ENCODE measurements at places on chromosomes 16 and 17.

DNA sequence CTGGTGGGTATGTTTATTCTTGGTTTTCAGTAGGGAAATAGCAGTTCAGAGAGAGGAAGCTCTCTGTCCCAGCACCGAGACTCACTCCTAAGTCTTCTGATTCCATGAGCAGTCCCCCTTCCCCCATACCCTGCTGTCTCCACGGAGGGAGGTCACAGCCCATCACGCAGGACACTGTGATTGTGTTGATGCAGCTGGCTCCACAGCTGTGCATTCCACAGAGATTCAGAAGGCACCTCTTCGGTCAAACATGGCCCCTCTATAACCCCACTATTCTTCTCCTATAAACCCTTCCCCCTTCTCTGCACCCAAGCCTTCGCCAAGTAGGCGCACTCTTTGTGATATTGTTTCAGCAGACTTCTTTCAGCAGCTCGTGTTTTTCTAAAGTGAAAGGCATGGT, 104.3 kb upstream of the HLF start:
- no peak for DNase-seq

DNA sequence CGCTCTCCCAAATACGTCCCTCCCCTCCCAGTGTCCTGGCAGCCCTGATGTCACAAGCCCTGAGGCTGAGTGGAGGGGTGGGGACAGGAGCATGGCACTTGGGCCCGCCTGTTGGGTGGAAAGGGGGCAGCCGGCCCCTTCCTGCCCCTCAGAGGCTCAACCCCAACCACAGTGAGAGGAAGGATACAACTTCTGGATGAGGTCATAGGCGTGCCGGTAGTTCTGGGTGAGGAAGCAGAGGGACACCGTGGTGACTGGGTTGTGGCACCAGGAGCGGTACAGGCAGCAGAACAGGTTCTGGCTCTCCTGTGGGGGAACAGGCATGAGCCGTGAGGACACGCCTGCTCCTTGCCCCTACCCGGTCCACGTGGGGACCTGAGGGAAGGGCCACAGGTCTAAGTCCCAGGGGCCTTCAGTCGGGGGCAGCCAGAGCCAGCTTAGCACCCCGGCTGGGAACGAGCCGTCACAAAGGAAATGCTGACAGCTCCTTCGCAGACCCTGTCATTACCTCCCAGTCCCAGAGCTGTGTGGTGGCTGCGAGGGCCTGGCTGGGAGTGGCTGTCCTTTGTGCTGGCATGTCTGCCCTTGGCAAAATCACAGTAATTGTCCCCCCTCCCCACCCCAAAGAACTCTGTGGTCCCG, 11.2 kb upstream of the MTSS2 start:
- DNase-seq: no peak

GRCh38 chr16:11138022-11138768, 117.8 kb downstream of the SOCS1 start:
- no peak for DNase-seq

DNA sequence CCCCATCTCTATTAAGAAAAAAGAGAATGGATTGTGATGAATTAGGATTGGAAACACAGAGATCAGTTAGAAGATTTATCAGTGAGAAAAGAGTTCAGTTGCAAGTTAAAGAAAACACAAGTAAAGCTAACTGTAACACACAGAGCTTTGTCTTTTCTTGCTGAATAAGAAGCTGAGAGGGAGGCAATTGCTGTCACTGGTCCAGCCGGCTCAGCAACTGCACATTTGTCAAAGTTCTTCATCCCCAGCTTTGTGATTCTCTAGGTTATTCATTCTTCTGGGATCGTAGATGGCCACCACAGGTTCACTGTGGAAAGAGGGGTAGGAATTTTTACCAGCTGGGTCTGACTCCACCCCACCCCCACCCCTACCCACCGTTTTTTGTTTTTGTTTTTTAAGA, 615.7 kb downstream of the WWOX start:
- no peak for DNase-seq

- DNase-seq: no peak
These were observed 221.0 kb downstream of the CPPED1 start for GRCh38 chr16:12582696-12583095.

DNA sequence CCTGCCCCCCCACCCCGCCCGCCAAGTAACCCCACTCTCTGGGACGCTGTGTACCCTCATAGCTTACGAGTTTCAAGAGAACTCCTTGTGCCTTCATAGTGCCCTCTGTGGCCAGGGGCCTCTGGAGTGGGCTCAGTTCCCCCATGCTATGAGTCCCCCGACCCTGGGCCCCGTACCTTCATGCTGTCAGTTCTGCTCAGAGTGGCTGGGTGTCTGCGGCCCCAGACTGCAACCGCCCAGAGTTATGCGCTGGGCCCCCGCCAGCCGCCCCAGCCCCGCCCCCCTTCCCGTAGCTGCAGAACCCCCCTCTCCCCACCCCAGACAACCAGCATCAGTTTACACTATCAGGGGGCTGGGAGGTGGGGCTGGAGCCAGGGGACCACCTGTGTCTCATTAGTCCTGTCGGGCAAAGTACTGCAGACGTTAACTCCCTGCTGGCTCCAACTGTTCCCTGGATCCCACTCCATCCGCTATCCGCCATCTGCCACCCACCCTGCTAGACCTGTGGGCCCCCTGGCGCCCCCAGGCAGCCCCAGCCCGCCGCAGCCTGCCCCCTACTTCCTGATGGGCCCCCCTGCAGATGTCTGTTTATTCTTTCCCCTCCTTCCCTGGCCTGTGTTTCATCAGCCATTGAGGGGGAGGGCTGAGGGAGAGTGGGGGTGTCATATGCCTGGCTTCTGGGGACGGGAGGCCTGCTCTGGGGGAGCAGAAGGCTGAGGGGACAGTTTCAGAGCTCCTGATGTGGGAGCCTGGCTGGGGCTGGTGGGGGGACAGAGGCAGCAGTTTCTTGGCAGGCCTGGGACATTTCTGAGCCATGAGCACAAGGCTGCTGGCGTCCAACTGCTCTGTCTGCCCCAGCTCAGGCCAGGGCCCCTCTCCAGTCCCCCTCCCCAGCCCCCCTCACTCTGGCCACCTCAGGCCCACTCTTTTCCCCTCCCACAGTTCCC, at the start of gene MFAP4:
Gene MFAP4 (minus strand): TSS at position 217 of the 947 bp plus-strand sequence. CDS start 35 bp downstream, at position 182.
- no peak for DNase-seq

GRCh38 chr17:77802811-77803220, 155.7 kb upstream of the TNRC6C start:
- no peak for DNase-seq

DNA sequence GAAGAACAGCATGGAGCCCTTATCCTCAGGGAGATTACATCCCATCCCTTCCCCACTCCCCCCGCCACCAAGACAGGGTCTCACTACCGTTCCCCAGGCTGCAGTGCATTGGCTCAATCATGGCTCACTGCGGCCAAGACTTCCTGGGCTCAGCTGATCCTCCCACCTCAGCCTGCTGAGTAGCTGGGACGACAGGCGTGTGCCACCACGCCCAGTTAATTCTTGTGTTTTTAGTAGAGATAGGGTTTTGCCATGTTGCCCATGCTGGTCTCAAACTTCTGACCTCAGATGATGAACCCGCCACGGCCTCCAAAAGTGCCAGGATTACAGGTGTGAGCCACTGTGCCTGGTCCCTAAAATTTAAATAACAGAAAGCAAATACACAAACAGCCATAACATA, 48.8 kb downstream of the STH start:
- DNase-seq: no peak

GRCh38 chr16:28974007-28974436, 556 bp upstream of the SPNS1 start:
- DNase-seq: no peak

DNA sequence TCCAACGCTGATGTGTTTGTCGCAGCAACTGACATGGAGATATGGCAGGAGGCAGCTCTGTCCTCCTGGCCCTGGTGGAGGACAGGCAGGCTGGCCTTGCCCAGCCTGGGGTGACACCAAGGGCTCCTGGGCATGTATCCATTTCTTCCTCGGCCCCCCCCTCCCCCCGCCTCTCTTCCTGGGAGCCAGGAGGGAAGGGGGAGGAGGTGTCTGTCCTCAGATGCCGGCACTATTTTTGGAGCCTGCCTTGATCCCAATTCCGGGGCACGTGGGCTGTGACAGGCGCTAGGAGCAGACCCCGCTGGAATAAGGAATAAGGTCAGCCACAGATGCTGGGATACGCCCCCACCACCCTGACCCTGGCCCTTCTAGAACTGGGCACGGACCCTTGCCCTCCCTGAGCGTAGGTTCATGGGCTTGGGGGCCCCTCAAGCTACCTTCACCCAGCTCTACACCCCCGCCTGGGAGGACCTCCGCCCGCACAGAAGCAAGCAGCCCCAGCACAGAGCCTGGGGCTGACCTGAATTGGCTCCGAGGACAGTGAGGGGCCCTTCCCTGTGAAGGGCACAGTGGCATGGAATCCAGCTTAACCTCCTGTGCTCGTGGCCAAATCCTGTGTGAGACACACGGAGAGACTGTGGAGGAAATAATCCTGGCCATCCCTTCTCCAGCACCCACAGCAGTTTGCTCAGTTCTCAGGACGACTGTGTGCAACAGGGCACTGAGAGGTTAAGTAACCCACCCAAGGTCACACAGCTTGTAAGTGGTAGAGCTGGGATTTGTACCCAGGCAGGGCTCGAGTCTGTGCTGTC, 24.1 kb downstream of the SEC14L5 start:
- no peak for DNase-seq

DNA sequence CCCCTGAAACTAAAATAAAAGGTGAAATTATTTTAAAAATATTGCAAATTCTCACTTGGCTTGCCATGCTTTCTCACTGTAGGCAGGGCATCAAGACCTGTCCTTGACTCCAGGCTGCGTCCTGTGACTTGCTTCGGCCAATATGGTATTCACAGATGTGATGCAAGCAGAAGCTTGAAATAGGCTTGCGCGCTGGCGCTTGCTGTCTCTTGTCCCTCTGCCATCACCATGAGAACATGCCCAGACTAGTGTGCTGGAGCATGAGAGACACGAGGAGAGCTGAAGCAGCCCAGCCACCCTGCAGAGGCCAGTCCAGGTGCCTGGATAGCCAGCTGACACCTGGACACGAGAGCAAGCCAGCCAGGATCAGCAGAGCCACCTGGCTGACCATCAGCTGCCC, 21.8 kb upstream of the ZKSCAN2 start:
- DNase-seq: no peak

DNA sequence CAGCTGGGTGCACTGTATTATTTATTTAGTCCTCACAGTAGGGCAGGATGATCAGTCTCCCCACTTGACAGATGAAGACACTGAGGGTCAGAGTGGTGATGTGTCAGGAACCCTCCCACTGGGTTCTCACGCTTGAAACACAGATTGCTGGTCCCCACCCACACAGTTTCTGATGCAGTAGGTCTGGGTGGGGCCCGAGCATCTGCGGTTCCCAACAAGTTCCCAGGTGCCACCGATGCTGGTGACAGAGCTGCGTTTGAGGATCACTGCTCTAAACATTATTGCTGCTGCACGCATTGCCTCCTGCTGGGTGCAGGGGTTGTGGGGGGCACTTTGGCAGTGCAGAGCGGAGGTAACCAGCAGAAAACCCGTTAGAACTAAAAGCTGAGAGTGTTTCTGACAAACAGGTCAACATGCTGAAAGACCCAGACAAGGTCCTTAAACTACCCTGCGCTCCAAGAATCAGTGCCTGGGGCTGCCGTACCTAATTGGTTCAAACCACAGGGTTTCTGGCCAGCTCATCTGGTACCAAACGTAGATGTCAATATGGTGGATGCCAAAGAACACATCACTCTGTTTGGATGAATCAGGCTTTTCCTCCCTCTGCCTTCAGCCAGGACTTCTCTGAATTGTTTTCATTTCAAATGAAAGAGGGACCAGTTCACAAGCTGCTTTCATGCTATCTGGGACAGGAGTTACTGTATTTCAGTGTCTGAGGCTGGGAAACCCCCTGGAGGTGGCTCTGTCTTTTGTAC, 76.0 kb downstream of the ABCC1 start:
- no peak for DNase-seq

DNA sequence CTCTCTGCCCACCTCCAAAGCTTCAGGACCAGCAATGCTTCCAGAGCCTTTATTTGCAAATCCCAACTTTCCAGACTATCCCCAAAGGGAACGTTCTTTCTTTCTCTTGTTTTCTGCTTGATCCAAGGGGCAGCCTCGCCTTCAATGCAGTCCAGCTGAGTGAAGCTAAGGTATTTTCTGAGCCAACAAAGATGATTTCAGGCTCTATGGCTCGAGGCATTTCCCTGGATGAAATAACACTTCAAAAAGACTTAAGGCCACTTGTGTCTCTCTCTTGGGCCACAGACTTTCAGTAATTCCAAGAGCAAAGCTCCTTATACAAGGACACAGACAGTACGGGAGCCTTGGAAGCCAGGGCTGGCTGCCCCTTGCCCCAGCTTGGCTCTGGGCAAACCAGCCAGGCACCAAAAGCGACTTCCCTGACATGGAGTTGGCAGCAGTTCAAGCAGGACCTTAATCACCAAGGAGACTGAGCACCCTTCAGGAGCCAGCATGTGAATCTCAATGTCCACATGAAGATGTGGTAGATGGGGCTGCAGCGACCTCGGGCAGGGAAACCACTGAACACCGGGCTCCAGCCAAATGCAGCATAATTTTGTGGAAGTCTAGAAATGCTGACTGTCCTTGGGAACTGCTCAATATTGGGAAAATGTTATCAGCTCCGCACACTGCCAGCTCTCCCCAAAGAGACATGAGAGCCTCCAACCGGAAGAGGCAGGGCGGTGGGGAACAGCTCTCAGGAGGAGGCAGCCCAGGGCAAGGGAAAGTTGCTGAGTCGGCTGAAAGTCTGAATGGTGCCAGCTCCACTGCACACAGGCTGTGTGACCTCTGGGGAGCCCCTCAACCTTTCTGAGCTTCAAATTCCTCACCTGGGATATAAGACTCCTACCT, 39.0 kb downstream of the TK2 start:
- no peak for DNase-seq

DNA sequence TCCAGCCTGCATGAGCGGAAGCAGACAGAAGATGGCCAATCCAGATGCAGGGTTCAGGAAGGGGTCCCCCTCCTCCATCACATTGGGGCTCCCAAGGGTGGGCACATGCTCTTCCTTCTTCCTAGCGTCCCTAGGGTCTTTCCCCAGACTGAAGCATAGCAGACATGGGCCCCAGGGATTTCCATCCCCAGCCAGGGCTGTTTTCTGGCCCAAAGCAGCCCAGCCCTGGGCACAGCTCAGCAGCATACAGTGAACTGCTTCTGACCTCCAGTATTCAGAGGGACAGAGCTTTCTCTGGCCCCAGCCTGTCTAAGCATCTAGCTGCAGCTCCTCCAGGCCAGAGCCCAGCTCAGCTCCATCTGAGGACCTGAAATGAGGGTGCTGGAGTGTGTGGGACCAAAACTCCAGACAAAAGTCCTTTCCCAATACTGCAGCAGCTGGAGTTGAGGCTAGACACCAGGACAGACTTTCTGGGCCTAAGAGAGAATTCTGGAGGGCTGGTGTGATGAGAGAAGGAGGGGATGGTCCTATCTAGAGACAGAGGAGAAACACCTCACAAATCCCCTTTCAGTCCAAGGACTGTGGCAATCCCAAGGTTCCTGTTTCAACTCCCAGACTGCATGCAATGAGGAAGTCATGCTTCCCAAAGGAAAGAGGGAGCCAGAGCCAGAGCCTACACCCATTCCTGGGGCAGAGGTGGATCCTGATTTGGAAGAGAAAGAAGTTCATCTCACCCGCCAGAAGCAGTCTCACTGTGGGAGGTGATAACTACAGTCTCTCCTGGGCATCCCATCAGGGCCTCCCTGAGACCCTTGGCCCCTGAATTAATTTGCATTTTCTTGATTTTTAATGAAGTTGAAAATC, 4.5 kb upstream of the FOXN1 start:
- DNase-seq: no peak

- no peak for DNase-seq
These were observed 15.3 kb downstream of the CCL11 start for GRCh38 chr17:34300652-34301370.

- DNase-seq: no peak
These were observed 43.5 kb downstream of the CYB561 start for GRCh38 chr17:63402431-63403212.

- no peak for DNase-seq
These were observed 25.0 kb downstream of the WNT9B start for GRCh38 chr17:46876353-46876887.

GRCh38 chr17:46053911-46054534, 55.0 kb downstream of the STH start:
- no peak for DNase-seq

Measured in memory B cell (primary cell).